ENCODE measurements at places on chromosomes 3 and 15.

GRCh38 chr3:50304601-50305000 lies 1.2 kb upstream of the HYAL1 start:
- no peak for DNase-seq

DNA sequence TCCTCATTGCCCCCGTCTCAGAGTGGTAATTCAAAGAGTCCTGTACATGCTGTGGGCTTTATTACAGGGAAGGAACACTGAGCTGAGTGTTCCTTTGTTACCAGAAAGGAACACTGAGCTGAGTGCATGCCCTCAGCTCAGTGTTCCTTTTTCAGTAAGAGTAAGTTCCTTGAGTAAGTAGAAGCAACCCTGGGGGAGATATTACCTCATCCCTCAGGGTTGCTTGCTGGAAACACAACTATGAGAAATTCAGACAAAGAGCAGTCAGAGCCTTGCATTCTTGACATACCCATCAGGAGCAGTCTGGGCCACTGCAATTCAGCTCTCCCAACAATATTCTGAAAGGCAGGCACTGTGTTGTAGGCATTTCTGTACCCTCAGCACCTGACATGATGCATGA lies 17.0 kb downstream of the CHRM5 start:
- no peak for DNase-seq

DNA sequence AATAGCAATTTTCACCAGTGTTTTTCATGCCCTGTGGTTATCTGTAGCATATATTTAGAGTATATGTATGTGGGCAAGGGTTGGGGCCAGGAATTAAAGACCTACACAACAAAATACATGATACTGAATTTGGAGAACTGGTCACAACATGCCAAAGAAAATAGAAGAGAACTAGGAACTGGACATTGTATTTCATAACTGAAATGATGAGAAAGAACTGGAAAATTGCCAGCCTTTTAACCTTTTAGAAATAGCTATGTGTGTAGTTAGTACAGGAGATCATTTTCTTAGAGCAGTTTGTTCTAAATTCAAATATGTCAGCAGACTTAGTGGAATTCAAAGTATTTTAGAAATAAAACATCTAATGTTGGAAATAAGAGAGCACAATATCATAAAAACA lies 227.1 kb upstream of the CGNL1 start:
- no peak for DNase-seq

DNA sequence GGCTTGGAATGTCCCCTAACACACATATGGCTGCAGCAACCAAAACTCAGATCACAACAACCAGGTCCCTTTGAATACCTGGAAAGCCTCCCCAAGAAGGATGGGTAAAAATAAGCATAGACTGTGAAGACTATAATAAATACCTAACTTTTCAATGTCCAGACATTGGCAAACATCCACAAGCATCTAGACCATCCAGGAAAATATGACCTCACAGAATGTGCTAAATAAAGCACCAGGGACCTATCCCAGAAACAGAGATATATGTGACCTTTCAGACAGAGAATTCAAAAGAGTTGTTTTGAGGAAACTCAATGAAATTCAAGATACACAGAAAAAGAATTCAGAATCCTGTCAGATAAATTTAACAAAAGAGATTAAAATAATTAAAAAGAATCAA lies 109.2 kb downstream of the NEDD4 start:
- DNase-seq: no peak

DNA sequence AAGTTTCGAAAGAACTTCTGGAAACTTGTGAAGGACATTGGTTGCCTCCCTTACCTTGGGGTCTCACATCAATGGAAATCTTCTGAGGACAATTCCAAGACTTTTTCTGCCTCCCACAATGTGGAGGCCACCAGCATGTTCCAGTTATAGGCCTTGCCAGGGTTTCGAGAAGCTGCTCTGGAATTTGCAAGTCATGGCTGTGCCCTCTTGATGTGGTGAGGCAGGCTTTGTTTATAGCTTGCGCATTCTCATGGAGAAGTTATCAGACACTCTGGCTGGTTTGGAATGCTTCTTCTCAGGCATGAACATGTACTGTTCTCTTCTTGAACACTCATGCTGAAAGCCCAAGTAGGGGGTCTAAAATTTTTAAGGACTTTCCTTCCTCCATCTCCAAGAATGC lies 4.1 kb downstream of the CXCR6 start:
- no peak for DNase-seq

DNA sequence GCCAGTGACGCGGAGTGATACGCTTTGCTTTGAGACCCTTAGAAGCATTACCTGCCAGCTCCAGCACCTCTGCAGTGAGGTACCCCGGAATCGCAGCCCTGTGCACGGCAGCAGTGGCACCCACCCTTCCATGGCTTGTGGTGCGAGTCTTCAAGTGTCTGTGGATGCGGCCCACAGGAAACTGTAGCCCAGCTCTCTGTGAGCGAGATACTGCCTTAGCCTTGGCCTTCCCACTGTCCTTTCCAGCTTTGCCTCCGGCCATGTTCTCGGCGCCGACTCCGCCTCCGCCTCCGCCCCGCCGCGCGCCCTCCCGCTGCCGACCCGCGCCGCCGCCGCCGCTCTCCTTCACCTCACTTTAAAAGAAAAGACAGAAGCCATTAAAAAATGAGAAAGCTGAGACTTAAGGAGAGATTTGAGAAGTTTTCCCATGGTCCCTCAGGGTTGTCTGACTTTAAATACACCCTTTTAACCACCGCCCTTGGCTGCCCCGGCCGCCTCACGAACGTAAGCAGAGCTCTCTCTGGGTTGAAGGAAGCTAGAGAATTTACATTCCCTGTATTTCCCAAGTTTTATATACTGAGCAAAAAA lies 78.5 kb upstream of the FAM174B start:
- DNase-seq: no peak

GRCh38 chr3:148158210-148158609 lies 539.5 kb upstream of the AGTR1 start:
- DNase-seq: no peak

Data from cortex of kidney (tissue), 1 donor.